Activated T-helper 1 cell treated with Interleukin-2 at 50 U/mL for 16 hours (primary cell): ENCODE measurements at places on chromosomes 2 and 18.

- no peak for DNase-seq
Observed at GRCh38 chr2:64919261-64919660, 69.9 kb upstream of the SLC1A4 start.

DNA sequence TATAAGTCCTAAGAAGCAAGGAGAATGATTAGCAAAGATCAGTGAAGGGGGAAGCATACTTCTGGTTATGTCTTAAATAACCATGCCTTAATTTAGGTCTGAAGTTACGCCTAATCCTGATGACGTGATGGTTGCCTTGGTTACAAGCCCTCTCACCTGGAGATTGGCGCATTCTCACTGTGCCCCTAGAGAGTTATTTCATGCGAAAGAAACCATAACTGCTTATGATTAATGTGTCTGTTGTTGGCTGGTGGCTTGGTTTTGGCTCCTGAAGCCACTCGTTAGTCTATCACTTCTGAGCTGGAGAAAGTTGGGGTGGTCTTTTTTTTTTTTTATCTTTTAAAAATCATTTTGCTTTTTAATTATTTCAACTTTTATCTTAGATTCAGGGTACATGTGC lies 47.0 kb downstream of the TNFRSF11A start:
- no peak for DNase-seq

DNA sequence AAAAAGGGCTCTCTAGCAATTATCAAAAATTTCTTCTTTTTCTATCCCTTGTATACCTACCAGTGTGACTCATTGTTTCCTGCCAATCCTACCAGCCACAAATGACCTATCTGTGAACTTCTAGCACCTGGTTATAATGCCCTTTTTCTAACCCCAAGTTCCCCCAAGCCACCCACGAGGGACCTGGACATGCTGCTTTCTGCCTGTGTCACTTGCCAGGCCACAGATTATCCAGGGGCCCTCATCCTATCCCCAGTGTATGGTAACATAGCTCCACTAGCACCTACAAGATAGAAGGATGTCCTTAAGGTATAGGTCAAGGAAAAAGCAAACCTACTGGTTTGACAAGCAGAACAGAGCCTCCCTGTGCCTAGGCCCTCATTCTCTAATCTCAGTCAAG lies 26.8 kb downstream of the AAK1 start:
- DNase-seq, result no peak

GRCh38 chr2:132037527-132038178 lies 124.1 kb downstream of the ANKRD30BL start:
- DNase-seq, result no peak

GRCh38 chr2:99701503-99701902 lies 211.7 kb upstream of the REV1 start:
- no peak for DNase-seq

DNA sequence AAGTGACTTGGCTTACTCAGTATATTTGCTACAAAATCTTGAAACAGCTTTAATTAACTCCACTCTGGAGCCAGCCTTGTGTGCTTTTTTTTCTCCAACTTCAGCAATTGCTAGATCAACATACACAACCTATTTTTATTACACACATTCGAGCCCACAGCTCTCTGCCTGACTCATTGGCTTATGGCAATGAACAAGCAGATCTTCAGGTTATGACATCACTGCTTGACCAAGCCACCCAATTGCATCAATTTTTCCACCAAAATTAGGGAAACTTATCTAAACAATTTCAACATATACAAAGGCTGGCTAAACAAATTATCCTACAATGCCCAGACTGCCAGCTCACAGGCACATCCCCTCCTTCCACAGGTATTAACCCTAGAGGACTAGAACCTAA lies 39.6 kb upstream of the PDK1 start:
- DNase-seq, result no peak

- DNase-seq, result no peak
Observed at GRCh38 chr2:9124231-9124741, 82.3 kb upstream of the ASAP2 start.

DNA sequence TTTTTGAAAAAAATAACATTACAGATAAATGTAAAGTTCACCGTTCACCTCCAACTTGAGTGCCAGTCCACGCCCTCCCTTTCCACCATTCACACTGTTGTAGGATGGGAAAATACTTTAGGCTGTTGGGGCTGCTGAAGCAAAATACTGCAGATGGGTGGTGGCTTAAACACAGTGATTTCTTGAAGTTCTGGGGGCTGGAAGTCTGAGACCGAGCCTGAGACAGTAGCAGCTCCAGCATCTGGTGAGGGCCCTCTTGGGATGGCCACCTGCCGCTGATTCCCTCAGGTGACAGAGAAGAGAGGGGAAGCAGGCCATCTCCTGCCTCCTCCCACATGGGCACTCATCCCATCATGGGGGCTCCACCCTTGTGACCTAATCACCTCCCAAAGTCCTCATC lies 17.7 kb downstream of the ALLC start:
- DNase-seq, result no peak

- no peak for DNase-seq
Observed at GRCh38 chr2:210072922-210073509, 70.6 kb downstream of the RPE start.

GRCh38 chr2:81007104-81007503 lies 702.6 kb upstream of the LRRTM1 start:
- no peak for DNase-seq

GRCh38 chr2:15279201-15279876 lies 281.8 kb downstream of the NBAS start:
- DNase-seq, result no peak

DNA sequence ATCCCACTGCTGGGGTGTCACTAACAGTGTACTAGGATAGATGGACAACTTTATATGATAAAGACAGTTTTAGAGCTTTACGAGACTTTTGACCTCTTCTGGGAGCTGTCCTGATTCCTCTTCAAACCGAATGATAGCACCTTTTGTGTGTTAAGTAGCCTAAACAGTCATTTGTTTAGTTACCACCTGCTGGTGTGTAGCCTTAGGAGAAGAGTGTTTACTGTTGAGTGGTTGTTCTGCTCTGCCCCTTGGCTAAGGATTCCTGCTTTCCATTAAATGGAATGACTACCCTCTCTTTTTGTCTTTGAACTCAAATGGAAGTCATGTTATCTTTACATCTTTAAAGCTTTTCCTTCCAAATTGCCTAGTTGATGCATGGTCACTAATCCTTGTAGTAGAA lies 28.0 kb upstream of the MGAT5 start:
- no peak for DNase-seq

GRCh38 chr2:104889291-104889959 lies 35.5 kb downstream of the POU3F3 start:
- no peak for DNase-seq
